ENCODE measurements at places on chromosomes 1 and 21. TPM values are rescaled to one million over a fixed set of nuclear protein-coding genes. Genes with fewer than 3 reads are reported as not detected.
A peak's percentile ranks its signal among the peaks of the same experiment; 100 is the strongest.

The CYP4A22 gene
- not detected for total RNA-seq

The VSIG8 gene
- total RNA-seq, result not detected

The FAM76A gene
- 16.1 TPM for total RNA-seq

The F3 gene
- total RNA-seq, result 64.0 TPM

- DNase-seq, result peak; percentile 82
Measured at GRCh38 chr1:36156329-36157114, 562 bp downstream of the MAP7D1 start.

The PPIAL4G gene
- not detected for total RNA-seq

The TLR5 gene
- total RNA-seq, result 14.7 TPM

Data from left lung (tissue), 14 donors.